ENCODE measurements at places on chromosomes 5 and 9. TPM values are rescaled to one million over a fixed set of nuclear protein-coding genes. Genes with fewer than 3 reads are reported as not detected.

- no peak for DNase-seq
Measured at GRCh38 chr9:107314763-107315162, 31.7 kb downstream of the RAD23B start.

- DNase-seq = no peak
Measured at GRCh38 chr9:22165144-22165543, 156.0 kb upstream of the CDKN2B start.

DNA sequence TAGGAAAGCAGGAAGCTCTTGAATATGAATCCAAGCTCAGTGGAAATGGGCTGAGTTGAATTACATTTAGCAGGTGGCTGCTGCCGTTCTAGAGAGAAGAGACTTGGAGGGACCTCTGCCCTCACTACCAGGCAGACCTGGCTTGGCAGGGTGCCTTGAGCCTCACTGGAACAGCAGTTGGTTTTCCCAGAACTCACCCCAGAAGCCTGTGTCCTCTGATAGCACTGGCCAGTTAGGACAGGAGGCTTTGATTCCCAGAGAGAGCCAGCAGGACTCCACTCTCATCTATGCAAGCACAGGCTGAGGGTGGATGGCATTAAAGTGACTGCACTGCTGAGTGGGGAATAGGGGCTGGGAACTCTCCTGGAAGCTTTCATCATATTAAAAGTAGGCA lies 54.8 kb downstream of the PWWP2A start:
- no peak for DNase-seq

Gene CCT5
- total RNA-seq = 319 TPM

Gene ARL15
- 10.6 TPM for total RNA-seq

Gene SPAG8
- total RNA-seq = 1.3 TPM

Gene C9
- not detected for total RNA-seq

Gene SPATA31A3
- not detected for total RNA-seq

DNA sequence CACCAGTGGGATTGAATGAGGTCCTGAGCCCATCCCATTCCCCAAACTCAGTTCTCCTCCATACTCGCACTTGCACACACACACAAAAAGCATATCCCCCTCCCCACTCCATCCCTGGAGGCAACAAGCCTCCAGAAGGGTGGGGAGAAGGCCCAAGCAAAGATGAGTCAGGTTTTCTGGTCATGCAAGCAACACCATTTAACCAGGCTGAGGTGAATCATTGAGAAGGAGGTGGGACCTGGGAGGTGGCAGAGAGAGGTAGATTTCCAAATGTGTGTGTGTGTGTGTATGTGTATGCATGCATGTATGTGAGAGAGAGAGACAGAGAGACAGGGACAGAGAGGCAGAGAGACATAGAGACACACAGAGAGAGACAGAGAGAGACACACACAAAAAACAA lies 185.2 kb upstream of the TRIM32 start:
- no peak for DNase-seq

- no peak for DNase-seq
Measured at GRCh38 chr9:83000765-83001164, 62.2 kb downstream of the RASEF start.

DNA sequence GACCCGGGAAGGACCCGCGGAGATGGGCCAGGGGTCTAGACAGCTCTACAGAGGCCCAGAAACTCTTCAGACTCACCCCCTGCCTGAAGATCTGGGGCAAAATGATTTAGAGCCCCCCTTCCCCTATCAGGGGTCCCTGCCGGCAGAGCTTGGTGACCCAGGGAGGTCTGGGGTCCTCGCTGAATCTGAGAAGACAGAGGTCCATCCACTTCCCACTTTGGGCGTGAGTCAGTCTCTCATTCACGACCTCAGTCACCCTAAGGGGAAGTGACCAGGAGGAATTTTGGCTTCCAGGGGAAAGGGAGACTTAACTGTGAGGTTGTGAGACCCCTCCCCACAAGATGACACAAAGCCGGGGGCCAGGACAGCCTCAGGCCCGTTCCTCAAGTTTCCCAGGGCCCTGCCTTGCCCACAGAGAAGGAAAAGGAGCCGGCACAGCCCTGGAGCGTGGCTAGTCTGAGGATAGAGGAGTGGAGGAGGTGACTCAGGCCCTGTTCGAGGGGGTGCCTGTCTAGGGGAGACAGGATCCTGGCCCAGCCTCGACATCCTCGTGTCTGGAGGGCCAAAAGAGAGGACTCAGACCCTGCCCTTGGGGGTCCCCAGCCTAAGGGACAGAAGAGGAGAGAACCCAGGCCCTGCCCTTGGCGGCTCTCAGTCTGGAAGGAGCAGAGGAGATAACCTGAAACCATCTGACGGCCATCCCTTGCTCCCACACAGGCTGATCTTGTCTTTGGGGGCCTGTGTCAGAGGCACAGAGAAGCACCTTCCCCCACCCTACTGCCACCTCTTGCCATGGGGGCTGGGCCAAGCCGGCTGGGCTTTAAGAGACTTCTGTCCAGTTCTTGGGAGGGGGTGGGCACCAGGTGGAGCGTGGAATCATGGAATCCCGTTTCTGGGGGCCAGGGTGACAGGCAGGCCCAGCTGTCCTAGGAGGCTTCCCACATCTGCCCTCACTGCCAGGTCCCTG lies 889 bp downstream of the PDLIM4 start:
- no peak for DNase-seq

Gene FRRS1L
- not detected for total RNA-seq

DNA sequence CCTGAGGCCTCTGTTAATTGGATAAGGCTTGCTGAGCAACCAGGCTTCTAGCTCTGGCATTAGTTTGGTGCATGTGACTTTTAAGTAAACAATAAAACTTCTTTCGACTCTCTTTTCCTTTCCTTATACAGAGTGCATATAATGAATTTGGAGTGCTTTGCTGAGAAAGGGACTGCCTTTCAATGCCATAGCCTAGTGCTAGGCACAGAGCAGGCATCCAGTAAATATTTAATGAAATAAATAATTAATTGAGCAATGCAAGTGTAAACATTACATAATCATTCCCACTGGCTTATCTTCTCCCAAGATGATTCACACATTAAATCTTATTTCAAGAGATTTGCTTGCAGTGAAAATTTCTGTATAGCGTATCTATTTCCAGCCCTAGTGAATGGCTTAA lies 74.1 kb downstream of the NMUR2 start:
- DNase-seq = no peak

All from activated CD8-positive, alpha-beta T cell treated with anti-CD3 and anti-CD28 coated beads, Interleukin-2, amount 10 ng/mL, durations not matched to agents 7 days and 5 days (primary cell).